Lung (tissue), 17 donors: ENCODE measurements at places on chromosomes 1 and 21.
A peak's percentile ranks its signal among the peaks of the same experiment; 100 is the strongest.

DNA sequence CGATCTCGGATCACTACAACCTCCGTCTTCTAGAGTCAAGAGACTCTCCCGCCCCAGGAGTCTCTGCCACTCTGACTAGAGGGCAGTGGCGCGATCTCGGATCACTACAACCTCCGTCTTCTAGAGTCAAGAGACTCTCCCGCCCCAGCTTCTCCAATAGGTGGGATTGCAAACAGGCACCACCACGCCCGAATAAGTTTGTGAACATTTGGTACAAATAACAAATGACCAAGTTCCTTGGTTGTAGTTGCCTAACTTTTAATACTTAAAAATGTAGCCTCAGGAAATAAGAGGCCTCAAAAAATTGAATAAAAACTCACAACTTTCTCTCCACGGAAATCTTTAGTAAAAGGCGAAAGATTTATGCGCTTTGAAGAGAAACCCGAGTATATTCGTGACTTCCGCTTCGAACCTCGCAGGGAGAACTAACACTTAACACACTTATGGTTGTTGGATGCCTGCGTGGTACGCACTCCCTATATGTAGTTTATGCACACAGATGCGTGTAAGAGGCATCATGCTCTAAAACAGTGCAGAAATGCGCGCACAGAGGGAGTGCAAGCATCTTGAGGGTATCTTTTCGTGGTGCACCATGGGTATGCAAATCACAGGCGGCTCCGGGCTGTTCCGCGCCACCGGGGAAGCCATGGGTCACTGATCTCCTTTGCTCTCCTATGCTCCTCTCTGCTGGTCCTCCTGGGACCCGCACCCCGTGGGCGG lies 11.4 kb downstream of the BTBD19 start:
- DNase-seq, result peak; percentile 80

DNA sequence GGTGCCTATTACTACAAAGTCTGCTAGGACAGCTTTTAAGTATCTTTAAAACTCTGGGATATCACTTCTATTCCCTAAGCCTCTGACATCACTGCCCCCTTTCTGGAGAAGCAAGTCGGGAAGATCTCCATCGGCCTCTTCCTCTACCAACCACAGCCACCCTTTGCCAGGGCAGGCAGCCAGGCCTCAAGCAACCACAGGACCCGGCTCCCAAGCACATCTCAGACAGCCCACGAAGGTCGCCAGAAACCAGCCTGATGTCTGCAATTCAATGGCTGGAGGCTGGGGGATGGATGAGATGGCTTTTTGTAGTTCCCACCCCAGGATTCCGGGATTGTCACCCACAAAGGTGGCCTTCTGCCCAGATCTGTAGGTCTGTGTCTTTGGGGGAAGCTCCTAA lies 70.7 kb downstream of the LGR6 start:
- DNase-seq, result no peak

DNA sequence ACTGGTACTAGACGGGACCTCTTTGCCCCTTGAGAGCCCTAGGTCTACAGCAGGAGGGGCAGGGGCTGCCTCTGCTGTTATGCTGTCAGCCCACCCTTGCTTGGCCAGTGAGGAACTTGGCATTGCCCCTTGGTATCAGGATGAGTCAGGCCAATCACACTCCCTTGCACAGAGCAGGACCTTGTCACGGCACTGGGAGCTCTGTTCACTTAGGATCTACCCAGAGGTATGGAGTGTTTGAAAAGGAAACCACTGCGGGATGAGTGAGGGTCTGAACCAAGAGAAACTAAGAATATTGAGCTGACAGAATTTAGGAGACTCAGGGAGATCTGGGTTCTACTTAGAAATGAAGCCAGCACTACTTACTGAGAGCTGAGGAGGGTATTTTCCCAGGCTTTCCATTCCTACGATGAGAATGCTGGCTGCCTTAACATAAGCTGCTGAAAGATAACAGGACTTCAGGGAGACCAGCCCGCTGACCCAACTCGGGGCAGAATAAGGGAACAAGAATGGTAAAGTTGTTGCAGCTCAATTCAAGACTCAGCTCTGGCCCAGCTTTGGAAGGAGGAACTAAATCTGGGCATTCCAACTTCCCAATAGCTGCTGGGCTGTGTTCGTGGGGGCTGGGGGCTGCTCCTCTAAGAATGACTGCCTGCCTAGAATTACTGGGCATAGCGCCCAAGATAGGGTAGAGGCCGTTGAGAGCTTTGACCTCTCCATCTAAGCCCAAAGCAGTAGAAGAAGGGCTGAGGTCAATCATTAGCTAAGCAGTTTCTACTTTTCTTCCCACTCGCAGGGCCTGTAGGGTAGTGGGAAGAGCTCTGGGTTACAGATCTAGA lies 1.5 kb downstream of the FABP3 start:
- DNase-seq, result peak; percentile 34

- DNase-seq, result no peak
Measured at GRCh38 chr1:69191335-69191734, 376.4 kb upstream of the LRRC7 start.

DNA sequence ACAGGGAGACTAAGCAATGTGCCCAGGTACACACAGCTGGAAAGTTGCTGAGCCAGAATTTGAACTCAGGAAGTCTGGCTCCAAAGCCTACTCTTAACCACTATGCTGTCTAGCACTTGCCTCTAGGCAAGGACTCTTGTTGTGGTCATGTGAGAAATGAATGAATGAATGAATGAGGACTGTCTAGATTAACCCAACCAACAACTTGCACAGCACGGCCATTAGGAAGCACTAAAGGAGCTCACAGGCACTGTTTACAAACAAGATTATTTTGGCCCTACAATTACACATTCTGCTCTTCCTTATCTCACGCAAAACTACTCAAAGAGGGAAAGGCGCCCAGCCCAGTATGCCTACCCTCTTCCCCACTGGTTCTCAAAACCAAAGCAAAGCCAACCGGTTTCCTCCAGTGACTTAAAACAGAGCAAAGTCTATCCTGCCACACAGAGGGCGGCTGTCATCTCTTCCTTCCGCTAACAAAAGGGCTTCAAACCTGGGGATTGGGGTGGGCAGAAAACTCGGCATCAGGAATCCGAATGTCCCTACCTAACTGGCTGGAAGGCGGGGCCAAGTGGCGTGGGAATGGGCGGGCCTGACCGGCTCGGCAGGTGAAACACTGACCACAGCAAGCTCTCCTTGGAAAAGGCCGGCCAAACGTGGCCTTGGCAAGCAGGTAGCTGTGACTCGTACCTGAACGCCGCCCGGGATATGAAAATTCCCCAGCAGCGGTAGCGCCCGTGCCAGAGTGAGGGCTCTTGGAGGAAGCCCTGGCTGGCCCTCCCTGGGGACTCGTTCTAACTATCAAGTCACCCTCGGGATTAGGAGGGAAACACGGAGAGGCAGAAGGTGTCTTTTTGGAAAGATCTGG lies 948 bp downstream of the STK40 start:
- peak; percentile 47 for DNase-seq

GRCh38 chr1:64884261-64885040 lies 81.9 kb downstream of the JAK1 start:
- DNase-seq, result no peak

DNA sequence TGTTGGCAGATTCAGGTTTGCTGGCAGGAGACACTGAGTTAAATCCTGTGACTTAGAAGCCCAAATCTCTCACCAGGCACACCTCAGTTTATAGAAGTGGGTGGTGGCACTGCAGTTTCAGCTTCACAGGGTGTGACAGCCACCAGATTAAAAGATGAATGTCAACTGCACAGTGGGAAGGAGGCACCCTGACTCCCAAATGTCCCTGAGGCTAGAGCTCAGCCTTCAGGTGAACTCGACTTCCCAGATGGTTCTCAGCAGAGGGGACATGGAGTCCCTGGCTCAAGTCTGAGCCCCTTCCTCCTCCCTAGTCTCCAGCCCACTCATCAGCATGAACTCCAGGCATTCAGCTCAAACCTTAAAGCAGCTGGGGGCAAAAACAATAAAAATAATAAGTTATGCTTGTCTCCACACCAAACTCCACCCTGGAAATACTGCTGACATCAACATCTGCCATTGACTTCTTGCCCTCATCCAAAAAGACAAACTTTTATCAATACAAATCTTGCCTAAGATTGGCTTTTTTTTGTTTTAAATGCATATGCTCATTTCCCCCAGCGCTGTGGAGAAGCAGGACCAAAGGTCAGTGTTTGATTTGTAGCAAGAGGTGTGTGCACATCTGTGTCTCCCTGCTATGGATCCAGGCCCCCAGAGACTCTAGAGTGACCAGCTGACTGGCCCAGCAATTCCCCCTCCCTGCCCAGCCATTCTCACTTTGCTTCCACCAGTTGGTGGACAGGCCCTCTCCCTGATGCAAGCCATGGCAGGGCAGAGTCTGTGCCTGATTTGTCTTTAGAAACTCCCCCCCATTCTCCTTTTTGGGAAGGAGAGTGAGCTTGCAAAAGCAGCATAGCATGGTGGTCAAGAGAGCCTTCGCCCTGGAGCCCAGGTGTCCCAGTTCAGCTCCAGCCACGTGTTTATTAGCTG lies 18.5 kb upstream of the S100A7 start:
- no peak for DNase-seq

DNA sequence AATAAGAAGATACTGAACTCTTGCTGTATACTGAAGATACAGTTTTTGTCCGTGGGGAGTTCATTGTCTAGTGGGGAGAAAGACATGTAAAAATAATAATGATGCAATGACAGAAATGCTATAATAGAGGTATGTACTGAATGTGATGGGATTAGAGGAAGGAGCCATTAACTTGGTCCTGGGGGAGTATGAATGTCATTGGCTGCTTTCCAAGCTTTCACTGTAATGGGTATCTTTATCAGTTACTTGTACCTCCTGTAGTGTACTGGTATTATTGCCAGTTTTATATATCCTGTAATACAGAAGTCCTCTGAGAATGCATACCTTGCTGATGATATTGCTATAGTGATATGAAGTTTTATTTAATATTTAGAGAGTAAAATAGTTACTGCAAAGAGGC lies 7.4 kb downstream of the BTBD8 start:
- no peak for DNase-seq

GRCh38 chr1:9263984-9264872 lies 28.5 kb upstream of the SPSB1 start:
- DNase-seq, result no peak

DNA sequence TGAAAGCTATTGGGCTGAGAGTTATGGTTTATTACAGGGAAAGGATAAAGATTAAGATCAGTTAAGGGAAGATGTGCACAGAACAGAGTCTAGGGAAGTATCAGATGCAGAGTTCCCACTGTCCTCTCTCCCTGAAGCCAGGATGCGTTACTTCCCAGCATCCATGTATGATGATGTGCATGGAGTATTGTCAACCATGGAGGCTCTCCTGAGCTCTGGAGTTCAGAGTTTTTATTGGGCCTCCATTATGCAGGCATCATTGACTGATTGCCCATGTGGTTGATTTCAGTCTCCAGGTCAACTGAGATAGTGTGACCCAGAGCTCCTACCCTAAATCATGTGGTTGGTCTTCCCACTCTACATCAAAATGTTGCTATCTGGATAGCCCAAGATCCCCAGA lies 30.7 kb downstream of the SERINC2 start:
- no peak for DNase-seq

GRCh38 chr1:36751525-36751924 lies 268.8 kb upstream of the CSF3R start:
- no peak for DNase-seq

DNA sequence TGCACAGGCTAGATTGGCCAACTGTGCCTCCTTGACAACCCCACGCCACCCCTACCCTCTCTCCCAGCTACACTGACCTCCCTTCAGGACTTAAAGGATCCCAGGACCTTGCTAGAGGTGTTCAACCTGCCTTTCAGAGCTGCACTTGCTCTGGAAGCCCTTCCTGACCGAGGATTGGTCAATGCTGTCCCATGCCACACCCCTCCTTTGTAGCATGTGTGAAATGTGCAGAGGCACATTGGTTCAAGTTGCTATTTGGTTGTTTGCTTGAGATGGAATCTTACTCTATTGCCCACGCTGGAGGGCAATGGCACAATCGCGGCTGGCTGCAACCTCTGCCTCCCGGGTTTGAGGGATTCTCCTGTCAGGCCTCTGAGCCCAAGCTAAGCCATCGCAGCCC lies 21.8 kb downstream of the ACTA1 start:
- DNase-seq, result no peak

DNA sequence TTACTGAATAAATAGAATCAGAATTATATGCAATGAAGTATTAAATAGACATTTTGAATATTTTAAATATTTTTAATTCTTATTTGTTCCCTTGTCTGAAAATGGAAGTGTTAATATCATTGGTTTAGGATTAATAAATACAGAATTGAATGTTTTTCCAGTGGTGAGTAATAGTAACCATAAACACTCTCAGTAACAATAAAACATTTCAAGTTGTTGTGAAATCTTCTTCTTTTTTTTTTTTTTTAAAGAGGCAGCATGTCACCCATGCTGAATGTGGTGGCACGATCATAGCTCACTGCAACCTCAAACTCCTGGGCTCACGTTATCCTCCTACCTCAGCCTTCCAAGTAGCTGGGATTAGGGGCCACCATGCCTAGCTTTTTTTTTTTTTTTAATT lies 86.2 kb upstream of the ZBTB18 start:
- DNase-seq, result no peak

- no peak for DNase-seq
Measured at GRCh38 chr1:169200319-169200718, 93.8 kb downstream of the ATP1B1 start.

GRCh38 chr1:155093911-155094621 lies 15.4 kb downstream of the EFNA3 start:
- peak; percentile 89 for DNase-seq

DNA sequence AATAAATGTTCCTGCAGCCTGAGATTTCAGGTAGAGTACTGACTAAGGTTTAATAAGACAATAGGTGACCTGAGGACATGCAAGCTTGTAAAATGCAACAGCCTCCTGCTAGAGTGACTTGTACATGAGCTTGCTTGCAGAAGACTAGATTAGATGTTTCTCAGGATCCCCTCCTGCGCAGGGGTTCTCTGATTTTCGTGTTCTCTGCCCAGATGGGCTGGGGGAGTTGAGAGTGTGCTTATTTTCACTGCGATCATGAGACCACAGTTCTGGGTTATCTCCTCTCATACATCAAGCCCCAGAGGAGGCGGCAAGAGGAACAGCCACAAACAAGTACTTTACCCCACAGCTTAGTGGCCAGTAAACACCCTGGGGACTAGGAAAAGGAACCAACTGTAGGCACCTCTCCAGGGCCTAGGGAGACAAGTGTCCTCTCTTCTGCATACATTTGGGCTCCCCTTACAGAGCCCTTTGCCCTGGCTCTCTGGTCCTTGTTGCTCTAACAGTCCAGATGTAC lies 8.0 kb downstream of the TMEM81 start:
- DNase-seq, result no peak

DNA sequence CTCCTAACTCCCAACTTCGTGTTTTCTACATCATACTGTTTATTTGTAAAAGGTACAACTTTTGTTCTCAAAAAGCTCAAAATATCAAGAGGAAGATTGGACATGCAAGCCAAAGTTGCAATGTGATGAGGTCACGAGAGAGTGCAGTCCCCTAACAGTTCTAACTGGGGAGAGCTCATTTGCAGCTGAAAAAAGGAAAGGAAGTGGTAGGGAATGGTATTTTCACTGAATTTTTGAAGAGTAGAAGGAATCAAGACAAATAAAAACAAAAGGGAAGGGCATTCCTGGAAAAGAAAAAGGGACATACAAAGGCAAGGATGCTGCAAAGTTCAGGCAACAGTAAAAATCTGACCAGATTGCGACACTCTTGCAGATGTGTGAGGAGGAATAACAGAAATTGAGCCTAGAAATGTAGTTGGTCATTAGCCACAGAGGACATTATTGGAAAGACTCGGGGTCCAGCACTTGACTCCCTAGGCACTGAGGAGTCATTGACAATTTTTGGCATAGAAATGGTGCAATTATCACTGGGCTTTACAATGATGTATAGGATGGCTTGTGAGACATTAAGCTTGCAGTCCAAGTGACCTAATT lies 67.9 kb downstream of the TBX15 start:
- DNase-seq, result no peak

GRCh38 chr1:36154765-36155407 lies 1.1 kb upstream of the MAP7D1 start:
- peak; percentile 64 for DNase-seq

GRCh38 chr1:233094691-233095090 lies 144.3 kb downstream of the NTPCR start:
- DNase-seq, result no peak
